ENCODE measurements at places on chromosomes 2 and 18.

GRCh38 chr2:219968685-219969345, 341.4 kb downstream of the SLC4A3 start:
- no peak for DNase-seq

DNA sequence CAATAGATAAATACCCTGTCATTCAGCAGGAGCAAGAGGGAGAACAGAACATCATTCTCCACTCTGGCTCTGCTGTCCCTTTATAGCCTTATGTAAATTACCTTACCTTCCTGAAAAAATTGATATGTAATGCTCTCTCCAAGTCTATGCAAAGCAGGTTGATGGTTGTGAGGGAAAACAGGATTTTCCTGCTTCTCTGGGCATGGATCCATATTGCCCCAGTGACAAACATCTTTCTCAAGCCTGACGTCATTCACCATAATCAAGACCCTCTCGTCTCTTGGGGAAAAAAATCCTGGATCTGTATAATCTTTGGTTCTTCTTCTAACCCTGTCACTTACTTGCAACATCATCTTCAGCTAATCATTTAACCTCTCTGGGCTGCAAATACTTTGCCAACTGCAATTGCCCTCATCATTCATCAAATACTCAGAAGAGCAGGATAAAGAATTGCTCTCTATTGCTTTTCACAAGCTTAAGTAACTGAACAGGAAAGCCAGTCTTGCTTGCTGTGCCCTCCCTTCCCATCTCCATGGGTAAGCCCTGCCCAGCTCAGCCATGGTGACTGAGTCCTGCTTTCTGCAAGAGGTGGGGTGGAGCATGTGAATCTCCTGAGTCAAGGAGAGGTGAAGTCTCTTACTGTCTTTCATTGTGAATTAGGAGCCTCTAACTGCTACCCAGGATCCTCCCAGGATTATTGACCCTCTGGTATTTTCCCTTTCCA, 123.7 kb upstream of the KLF7 start:
- no peak for DNase-seq

DNA sequence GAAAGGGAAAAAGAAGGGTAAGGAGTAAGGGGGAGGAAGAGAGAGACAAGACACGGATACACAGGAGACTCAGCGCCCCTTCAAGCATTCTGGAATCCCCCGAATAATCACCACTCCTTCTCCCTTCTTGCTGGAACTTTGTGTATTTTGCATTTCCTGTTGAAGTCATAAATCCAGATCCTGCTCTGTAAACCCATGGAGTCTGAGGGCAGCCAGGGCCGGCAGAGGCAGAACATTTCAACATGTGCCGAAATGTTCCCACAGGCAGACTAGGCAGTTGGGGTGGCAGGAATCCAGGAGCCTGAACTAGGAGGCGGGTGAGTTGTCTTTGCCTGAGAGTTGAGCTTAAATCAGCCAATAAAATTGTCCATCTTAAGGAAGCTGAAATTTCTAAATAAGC, 193.1 kb downstream of the SH3RF3 start:
- no peak for DNase-seq

- no peak for DNase-seq
Measured at GRCh38 chr2:200615247-200615646, 29.4 kb downstream of the AOX1 start.

DNA sequence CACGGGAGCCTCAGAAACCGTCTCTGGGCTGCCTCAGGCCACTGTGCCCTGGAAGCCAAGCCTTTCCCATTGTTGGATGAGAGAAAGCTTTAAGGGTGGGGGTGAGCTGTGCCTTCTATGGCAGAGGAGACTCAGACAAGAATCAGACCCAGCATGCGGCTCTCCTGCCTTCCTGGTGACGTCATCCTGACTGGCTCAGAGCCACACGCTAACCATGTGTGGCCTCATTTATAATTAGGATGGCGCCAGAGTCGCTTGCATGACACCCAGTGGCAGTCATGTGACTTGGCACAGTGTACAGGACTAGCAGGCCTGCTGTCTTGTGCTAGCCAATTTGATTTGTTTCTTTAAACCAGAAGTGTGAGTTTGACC, 99.1 kb downstream of the SH3BP4 start:
- peak; percentile 77 for DNase-seq

DNA sequence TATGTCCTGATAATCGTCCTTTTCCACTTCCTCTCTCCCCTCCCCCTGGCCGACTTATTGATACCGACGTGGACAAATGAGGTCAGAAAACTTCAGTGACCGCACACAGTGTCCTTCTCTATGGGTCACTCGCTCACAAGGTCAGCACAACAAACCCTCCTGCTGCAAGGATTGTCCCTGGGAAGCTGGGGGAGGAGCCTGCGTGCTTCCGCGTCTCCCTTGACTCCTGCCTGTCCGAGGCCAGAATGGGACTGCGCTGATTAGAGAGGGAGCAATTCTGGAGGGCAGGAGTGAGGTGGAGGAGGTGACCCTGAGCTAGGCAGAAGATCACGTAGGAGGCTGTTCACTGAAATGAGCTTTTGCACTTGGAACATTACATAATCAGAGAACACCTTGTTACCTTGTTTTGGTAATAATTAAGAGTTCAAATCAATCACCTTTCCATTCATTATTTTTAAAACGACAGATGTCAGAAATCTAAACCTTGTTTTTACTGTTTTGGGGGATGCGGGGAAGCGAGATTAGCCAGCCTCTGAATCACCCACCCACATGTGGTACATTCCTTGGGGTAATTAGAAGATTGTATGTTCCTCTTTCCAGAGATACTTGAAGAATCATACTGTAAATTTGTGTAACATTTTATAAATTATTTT, 70.6 kb downstream of the CTAGE1 start:
- no peak for DNase-seq

- no peak for DNase-seq
Measured at GRCh38 chr2:40510304-40510703, 58.4 kb upstream of the SLC8A1 start.

GRCh38 chr2:229921101-229921891, 513 bp downstream of the TRIP12 start:
- peak; percentile 37 for DNase-seq

- no peak for DNase-seq
Measured at GRCh38 chr2:86290596-86291327, 46.7 kb downstream of the REEP1 start.

- DNase-seq = no peak
Measured at GRCh38 chr2:16774091-16774490, 108.5 kb upstream of the CYRIA start.

- DNase-seq = no peak
Measured at GRCh38 chr2:180038997-180039396, 31.9 kb upstream of the CWC22 start.

DNA sequence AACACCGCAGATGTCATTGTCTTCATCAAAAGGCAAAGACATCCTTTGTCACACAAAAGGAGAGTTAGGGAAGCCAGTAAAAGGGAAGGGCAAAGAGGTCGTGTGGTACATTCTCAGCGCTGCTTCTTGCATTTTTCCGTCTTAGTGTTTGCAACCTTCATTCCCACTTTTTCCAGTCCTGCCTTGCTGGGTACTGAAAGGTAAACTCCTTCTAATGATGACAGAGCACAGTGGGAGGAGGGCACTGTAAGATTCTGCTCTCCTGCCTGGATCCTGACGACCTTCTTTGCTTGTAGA, 424.3 kb upstream of the MEX3C start:
- no peak for DNase-seq

DNA sequence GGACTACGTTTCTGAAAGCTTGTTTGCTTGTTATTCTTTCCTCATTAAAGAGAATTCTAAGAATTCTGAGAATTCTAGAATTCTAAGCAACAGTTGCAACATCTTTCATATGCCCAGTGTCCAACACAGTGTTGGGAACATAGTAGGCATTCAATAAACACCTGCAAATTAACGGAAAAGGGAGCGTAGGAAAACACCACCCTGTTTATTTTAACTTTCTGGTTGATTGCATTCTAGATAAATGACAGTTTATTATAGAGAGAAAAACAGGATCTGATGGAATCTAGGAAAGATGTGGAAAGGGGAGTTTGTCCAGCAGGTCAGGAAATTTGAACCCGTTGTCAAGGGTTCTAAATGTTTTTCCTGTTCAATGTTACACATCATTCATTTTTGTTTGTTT, 24.2 kb upstream of the EFEMP1 start:
- DNase-seq = no peak

DNA sequence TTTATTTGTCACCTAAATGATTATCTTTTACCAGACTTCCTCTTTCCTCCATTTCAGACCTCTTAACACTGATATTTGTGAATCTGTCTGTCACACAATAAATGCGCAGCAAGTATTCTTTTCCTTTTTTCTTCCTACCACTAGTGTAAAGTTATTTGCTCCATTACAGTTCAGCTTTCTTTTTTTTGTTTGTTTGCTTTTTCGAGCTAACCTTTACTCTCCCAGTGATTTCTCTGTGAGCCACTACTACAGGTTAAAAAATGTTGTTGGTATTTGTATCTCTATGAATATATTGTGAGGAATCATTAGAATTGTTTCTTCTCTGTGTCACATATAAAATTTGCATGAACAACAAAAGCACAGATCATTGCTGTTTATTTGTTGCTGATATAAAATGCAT, 854.0 kb upstream of the GCFC2 start:
- DNase-seq = no peak

- DNase-seq = peak; percentile 78
Measured at GRCh38 chr18:32549248-32550110, 78.8 kb upstream of the GAREM1 start.

- DNase-seq = no peak
Measured at GRCh38 chr2:186201371-186201770, 284.7 kb upstream of the ZC3H15 start.

DNA sequence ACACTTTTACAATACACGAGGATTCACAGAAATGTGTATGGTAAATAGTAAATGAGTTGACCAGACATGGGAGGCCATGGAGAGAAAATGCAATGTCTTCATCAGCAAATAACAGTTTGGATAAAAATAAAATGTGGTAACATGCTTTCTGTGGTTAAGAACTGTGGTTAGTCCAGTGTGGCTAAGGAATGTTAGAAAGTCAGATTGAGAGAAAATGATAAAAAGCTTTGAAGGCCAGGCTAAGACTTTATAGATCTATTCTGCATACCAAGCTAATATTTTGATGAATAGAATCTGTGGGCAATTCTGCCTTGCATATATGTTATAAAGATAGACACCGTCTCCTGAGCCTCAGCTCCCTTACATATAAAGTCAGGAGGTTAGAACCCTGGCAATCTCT, 215.9 kb downstream of the SOX11 start:
- DNase-seq = no peak

- no peak for DNase-seq
Measured at GRCh38 chr2:85318222-85319074, 9.3 kb downstream of the TGOLN2 start.

DNA sequence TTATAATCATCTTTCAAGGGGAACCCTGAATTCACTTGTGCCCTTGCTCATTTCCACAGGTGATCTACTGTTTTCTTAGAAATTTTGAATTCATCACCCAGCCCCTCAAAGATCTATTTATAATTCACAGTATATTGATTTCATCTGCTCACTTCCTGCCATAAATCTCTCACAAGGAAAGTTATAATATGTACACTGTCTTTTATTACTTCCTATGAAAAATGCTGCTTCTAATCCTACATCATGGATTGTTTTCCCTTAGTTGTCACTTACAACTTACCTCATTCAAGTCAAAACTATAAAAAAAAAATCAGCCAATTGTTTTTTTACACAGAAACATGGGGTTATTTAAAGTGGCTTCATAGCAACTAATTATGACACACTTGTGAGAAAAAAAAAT, 1443.0 kb downstream of the LRP1B start:
- no peak for DNase-seq

DNA sequence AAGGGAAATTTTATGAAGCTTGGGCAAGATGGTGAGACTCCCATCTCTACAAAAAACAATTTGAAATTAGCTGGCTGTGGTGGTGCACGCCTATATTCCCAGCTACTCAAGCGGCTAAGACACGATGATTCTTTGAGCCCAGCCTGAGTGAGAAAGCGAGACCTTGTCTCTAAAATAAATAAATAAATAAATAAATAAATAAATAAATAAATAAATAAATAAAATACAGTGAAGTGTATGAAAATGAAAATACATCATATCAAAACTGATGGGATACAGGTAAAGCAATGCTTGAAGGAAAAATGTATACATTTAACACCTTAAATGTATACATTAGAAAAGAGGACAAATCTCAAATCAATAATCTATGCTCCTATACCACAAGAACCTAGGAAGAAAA, 15.7 kb downstream of the EXOC6B start:
- DNase-seq = no peak

- no peak for DNase-seq
Measured at GRCh38 chr2:235025800-235026536, 74.2 kb downstream of the SH3BP4 start.

DNA sequence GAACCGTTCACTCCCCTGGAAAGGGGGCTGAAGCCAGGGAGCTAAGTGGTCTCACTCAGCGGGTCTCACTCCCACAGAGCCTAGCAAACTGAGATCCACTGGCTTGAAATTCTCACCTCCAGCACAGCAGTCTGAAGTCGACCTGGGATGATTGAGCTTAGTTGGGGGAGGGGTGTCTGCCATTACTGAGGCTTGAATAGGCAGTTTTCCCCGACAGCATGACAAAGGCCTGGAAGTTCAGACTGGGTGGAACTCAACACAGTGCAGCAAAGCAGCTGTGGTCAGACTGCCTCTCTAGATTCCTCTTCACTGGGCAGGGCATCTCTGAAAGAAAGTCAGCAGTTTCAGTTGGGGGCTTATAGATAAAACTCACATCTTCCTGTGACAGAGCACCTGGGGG, 292.5 kb downstream of the NUP35 start:
- DNase-seq = no peak

GRCh38 chr2:128494307-128494639, 175.6 kb upstream of the HS6ST1 start:
- no peak for DNase-seq

DNA sequence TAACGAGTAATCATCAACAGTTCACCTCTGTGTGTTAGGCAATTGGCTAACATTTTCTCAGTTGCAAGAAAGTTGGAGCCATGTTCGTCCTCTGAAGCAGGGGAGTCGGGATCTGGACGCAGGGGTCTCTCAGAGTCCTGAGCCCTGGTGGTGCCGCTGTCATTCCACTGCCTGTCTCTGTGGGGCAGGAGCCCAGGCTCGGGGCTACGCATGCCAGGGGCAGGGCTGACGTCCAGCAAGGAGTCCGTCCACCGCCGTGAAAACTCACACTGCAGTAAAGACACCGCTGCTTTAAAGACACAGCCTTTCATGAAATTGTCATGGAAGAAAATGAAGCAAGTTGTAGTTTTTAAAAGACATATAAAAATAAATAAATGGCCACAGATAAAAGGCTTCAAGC, 571.1 kb upstream of the SOX11 start:
- DNase-seq = no peak

GRCh38 chr18:51753365-51754057, 556.0 kb upstream of the MEX3C start:
- peak; percentile 68 for DNase-seq

DNA sequence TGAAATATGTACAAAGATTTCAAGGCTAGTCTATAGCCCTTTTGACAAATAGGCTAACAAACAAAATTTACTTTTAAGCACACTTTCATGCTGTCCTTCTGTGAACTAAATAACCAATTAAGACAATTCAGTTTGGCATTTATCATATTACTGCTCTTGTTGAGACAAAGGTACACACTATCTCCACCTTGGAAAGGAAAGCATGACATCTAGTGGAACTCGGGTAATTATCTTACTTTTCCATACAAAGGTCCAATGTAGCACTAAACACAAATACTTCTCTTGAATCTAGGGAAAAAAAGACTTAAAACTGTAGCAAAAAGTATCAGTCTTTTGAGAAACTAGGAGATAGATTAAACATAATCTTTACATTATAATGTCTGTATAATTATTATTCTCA, 125.0 kb upstream of the CD226 start:
- peak; percentile 65 for DNase-seq

GRCh38 chr2:173764094-173764493, 201.1 kb downstream of the SP3 start:
- DNase-seq = no peak
